ENCODE measurements at places on chromosomes 6 and 20.
A peak's percentile ranks its signal among the peaks of the same experiment; 100 is the strongest.

DNA sequence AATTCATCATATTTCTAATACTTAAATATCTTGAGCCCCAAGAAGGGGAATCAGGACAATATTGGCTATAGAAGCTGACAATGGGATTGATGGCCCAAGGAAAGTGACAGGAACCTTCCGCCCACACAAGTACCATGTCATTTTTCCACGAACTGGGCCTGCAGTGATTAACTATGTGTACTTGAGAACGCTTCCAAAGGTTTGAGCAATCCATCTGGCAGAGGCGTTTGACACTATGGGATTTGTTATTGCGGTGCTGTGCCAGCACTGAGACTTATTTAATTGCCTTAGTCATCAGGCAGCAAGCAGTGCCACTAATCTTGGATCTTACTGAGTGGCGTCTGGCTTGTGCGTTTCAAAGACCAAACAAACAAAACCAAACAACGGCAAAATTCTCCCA, 135.6 kb upstream of the UST start:
- DNase-seq, result no peak

GRCh38 chr6:150516199-150516598, 83.5 kb upstream of the PLEKHG1 start:
- DNase-seq, result no peak

- DNase-seq, result no peak
Observed at GRCh38 chr20:49825521-49826033, 12.9 kb downstream of the SLC9A8 start.

DNA sequence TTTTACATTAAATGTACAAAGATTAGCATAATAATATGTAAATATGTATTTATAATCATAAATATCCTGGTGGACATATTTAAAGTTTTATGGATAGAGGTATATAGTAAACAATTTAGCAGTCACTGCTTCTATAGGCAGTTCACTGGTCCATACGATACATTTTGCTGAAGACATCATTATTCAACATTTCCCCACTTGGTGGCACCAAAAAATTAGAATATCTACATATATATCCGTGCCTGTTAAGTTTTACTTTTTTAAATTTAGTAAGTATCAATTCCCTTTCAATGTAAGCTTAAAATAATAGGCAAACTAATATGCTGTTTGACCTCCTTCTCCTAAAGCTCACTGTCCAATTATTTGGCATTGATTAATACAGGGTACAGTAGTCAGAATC, 64.2 kb downstream of the LMBRD1 start:
- no peak for DNase-seq

- peak; percentile 91 for DNase-seq
Observed at GRCh38 chr20:10433623-10434466, at the start of gene MKKS. Gene MKKS, minus strand, starts transcription at chr20:10434222. Its CDS starts 20,708 bp downstream, at chr20:10413514.

GRCh38 chr20:60352017-60352416, 393.8 kb downstream of the CDH26 start:
- no peak for DNase-seq

DNA sequence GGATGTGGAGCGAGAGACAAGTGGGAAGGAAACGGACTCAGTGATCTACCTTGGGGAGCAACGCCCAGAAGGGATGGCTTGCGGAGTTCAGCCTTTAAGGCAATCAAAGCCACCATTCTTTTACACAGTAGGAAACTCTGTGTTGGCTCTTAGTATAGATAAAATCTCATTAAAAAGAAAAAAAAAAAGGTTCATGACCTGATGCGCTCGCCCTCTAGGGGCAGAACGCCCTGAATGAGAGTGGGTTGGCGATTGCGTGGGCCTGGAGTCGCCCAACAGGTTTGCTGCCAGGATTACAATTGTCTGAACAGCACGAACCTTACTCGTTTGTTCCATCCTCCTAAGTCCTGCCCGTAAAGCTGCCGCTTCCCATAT, 1.2 kb downstream of the TPD52L1 start:
- no peak for DNase-seq

DNA sequence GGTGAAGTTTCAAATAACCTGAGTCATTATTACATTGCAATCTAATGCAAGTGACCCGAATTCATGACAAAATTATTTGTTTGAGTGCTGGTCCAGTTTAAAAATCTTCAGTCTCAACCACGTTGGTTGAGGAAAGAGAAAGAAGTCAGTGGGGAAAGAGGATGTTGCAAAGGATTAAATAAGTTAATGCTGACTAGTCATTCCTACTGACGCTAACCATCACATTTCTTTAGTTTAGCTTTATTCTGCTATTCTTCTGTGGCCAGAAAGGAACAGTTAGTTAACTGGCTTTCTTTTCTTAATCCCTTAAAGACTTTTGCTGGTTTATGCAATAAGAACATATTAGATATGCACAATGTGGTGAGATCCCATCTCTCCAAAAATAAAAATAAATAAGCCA, 143.8 kb upstream of the FAM83B start:
- DNase-seq, result no peak

Measured in natural killer cell treated with Interleukin-12 subunit alpha and Interleukin-12 subunit beta and Interleukin-15 and Interleukin-18, amount 100 ng/mL, for 72 hours (primary cell).